ENCODE measurements at places on chromosomes 4 and X.

- DNase-seq, result no peak
These were observed 231.3 kb downstream of the SHOX start for GRCh38 chrX:861921-862320.

GRCh38 chrX:155132110-155132509, 60.8 kb downstream of the BRCC3 start:
- no peak for DNase-seq

GRCh38 chrX:121902463-121902862, 855.1 kb downstream of the GLUD2 start:
- no peak for DNase-seq

DNA sequence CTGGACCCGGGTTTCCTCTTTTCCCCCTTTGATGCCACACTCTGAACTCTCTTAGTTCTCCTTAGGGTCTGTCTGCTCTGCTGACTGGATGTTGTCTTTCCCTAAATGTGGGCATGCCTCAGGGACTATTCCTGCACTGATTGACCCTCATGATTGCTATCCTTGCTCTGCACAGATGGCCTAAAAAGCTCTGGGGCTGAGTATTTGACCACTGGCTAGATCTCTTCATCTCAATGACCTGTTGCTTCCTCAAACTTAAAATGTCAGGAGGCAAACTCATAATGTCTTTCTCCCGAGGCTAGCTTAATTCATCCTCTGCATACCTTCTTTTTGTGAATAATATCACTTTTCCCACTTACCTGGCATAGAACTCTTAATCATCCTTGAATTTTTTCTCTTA, 157.4 kb downstream of the GATB start:
- no peak for DNase-seq

DNA sequence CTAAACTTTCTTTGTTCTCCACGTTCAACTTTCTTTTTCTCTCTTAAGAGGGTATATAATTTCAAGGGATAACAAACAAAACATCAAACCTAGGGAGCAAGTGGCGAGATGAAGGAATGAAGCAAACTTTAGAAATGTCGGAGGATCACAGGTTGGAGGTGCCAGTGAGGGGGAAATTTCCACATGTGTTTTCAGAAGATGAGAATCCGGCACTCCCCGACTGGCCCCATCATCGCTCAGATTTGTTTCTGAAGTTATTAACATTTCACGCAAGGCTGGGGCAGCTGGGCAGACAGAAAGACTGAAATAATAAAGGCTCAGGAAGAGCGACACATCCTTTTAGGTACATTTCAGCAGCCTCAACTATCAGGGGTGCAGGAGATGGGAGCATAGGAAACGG, 134.9 kb downstream of the SMIM20 start:
- DNase-seq, result no peak

GRCh38 chr4:123976819-123977218, 580.2 kb downstream of the SPRY1 start:
- no peak for DNase-seq

DNA sequence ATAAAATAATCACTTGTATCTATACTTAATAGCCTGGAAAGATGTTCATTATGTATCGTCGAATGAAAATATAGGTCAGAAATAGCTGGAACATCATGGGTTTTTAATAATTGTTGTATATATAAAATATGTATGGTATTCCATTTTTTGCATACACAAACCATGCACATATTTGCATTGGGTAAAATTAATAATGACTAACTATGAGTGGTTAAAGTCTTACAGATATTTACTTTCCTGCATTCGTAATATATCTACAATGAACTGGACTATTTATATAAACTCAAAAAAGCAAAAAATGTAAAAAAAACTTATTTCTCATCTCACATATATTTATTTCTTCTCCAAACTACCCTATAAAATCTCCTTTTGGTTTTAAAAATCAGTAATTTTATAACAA, 46.0 kb downstream of the CYLC1 start:
- DNase-seq, result no peak

DNA sequence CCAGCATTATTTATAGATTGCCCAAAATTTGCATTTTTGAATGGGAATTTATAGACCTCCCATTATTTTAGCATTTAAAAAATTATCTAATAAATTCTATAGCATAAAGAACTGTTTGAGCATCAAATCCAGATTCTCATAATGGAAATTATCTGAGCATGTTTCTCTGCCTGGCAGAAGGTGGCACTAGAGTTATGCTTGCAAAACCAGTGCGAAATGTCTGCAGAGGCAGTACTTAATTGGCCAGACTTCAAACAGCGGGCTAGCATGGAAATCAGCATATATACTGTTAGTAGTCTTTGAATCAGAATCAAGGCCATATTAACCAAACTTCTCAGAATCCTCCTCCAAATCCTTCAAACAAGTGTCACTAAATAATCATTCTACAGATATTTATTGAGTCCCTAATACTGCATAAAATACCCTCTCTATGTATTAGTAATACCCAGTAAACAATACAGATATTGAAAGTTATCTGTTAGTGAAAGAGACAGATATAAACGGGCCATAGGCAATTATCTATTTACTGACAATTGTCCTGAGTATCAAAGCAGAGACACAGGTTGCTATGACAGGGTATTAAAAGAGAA, 78.7 kb upstream of the DCLK2 start:
- no peak for DNase-seq

DNA sequence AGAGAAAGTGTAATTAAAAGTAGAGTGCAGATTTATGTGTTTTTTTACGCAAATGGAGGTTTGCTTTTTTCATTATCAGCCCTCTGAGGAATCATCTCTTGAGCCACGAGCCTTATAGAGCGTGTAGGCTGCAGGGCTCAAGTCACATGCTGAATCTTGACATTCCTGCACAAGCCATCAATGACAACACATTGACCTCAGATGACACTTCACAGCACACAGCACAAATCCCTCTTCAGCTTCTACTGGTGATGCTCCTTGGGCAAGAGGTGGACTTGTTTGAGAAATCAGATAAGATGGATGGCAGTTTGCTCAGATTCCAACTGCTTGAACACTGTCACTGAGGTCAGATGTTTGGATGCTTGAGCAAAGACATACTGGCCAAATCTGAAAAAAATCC, 250.6 kb downstream of the SNCA start:
- no peak for DNase-seq

- no peak for DNase-seq
These were observed 69.1 kb downstream of the SHISA3 start for GRCh38 chr4:42466273-42466844.

- no peak for DNase-seq
These were observed 91.9 kb upstream of the MAPK10 start for GRCh38 chr4:86451560-86452330.

- DNase-seq, result no peak
These were observed 13.8 kb downstream of the CENPC start for GRCh38 chr4:67531379-67531962.
